Activated CD8-positive, alpha-beta T cell treated with anti-CD3 and anti-CD28 coated beads for 36 hours (primary cell): ENCODE measurements at places on chromosomes 2 and 18. TPM values are rescaled to one million over a fixed set of nuclear protein-coding genes. Genes with fewer than 3 reads are reported as not detected.

Gene TNFRSF11A
- total RNA-seq = 8.0 TPM

Gene YPEL5
- 28.0 TPM for total RNA-seq

Gene MSTN
- total RNA-seq = not detected

Gene GAREM1
- total RNA-seq = not detected
